ENCODE measurements at places on chromosomes 6 and 20.

DNA sequence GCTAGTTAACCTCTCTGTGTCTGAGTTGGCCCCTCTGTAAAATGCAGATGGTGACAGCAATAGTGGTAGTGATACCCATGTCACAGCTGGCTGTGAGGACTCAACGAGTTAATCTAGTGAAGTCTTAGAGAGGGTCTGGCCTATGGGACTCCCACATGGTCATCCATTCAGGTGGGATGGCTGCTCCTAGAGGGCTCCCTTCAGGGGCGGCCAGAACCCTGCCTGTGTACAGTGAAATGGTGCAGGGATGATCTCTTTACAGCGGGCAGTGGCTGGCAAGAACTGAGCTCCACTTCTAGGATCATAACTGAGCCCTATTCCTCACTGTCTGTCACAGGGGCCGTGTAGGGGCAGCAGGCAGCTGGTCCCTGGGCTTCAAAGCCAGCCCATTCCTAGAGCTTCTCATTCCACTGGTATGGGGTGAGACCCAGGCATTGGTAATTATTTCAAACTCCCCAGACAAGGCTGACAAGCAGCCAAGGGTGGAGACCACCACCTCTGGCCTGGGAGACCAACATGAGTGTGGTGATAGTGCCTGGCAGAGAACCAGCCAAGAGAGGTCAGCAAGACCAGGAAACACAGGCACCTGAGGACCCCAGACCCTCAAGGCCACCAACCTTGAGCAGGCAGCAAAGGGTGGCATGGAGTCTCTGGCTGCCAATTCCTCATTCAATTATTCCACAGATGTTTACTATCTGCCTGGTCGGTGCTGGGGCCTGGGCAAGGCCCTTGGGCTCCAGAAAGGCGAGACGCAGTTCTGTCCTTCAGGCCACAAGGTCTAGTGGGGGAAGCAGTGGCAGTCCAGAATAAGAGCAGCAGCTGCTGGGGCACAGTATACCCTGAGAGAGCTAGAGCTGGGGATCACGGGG lies 103.4 kb downstream of the MRPL14 start:
- DNase-seq, result no peak

DNA sequence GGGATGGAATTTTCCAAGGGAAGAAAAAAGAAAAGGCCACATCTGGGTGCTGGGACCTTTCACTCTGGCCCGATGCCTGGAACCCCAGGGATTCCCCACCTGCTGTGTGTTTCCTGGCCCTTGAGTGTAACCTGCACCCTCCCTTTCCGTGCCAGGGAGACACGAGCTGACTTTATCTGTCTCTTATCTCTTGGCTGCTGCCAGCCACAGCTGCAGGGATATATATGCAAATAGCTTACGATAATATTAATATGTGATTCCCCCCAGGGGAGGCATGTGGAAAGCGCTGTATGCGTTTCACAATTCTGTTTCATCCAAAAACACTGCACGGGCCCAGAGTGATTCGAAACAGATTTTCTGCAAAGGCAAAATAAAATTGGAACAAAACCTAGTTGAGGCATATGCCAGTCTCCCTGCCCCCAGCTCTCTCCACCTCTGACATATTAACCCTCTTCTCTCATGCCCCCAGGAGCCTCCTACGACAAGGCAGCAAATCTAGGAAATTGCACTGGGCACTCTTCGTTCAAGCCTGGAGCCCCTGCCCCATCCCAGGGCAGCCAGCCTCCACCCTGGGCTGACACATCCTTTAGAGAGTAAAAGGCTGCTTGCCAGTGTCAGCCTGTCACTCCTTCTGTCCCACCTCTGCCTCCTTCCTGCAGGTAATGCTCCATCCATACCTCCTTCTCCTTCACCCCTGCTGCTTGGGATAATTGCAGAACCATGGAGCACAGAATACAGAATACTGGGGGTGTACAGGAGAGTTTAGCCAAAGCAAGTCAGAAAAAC lies 1.3 kb downstream of the RIPOR3 start:
- no peak for DNase-seq

GRCh38 chr6:144469144-144469575 lies 184.0 kb downstream of the UTRN start:
- no peak for DNase-seq

GRCh38 chr20:37977786-37978185 lies 55.5 kb downstream of the TTI1 start:
- no peak for DNase-seq

DNA sequence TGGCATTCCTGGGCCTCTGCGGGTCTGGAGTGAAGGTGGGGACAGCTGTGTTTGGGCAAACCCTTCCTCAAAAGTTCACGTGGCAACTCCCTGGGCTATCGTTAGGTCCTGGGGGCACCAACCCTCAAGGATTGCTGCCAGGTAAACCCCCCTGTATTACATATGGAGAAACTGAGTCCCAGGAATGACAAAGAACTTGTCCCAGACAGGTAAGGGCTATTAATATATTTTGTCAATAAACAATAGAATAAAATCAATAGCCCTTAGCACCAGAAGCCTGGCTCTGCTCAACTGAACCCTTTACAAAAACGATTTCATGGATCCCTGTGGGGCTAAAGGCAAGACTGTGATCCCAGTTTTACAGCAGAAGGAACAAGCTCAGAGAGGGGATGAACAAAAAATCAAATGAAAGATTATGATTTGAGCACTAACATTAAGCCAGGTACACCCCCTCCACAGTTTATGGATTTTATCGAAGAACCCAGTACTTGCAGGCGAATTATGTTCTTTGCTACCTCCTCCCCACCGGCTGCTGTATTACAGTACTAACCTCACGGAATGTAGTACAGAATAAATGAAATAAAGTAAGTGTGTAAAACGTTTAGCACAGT lies 2.7 kb downstream of the ID1 start:
- DNase-seq, result no peak
